ENCODE measurements at places on chromosomes 12 and 14.

DNA sequence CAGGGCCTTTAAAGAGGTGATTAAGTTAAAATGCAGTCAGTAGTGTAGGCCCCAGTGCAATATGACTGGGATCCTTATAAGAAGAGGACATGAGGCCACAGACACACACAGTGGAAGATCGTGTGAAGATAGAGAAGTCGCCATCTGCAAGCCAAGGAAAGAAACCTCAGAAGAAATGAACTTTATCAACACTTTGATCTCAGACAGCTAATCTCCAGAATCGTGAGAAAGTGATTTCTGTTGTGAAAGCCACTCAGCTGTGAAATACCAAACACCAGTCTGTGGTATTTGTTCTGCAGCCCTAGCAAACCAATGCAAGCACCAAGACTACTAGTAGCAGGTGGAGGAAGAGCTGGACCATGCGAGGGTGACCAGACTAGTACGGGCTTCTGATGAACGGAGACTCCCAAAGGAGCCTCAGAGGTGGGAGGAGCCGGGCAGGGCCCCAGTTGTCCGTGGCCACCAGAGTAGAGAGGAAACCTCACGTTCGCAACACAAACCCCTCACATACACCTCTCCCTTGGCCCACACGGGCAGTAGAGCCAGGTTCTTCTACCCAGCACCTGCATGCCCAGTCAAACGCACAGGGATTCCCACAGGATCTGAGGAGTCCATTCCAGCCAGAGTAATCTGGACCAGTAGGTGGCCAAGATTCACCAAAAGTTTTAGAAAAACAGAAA, 243.0 kb downstream of the TTC8 start:
- DNase-seq, result no peak

- no peak for DNase-seq
Observed at GRCh38 chr12:1102115-1102514, 111.1 kb downstream of the ERC1 start.

DNA sequence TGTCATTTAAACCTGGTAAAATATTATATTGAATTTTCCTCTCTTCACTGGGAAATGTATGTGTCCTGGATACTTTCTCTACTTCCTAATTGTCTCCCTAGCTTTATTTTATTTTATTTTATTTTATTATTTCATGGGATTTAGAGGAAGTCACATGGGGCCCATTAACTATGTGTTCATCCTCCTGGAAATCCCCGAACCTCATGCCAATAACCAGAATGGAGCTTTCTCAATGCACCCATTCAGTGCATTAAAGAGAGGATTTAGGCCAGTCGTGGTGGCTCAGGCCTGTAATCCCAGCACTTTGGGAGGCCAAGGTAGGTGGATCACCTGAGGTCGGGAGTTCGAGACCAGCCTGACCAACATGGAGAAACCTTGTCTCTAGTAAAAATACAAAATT, 1.3 kb upstream of the RPGRIP1 start:
- no peak for DNase-seq

GRCh38 chr12:3119756-3120601, 42.8 kb downstream of the TSPAN9 start:
- no peak for DNase-seq

DNA sequence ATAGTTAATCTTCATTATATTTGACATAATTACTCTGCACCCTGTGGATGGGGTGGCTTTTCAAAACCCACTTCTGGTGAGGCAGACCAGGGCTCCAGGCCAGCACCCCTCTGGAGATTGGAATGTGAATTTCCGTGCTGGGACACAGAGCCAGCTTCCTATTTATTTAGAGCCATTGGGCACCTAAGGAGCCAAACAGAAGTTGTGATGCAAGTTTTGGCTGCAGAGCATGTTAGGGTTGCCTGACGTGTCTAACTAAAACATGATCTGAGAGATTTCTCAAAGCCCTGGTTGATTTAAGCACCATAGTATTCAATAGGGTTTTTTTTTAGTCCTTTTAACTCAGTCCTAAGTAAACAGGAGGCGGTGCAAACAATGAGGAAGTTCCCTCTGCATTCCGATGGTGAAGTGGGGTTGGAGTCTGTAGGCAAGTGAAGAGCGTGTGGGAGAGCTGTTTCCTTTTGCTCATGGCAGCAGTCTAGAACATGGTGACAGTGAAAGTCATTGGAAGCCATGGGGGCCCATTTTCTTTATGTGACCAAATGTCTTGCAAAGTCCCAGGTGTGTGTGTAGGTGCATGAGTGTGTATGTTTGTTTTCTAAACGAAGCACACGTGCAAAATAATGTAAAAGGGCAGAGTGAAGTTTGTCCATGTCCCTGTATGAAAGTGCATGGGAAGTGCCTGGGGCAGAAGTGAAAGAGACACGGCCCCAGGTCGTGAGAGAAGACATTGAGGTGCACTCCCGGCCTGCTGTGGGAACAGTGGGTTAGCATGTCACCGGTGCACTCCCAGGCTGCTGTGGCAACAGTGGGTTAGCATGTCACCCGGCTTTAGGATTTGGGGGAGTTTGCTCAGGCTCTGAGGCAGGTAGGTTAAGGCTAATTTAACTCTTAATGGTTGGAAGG, 117.7 kb downstream of the PRKCH start:
- DNase-seq, result no peak

DNA sequence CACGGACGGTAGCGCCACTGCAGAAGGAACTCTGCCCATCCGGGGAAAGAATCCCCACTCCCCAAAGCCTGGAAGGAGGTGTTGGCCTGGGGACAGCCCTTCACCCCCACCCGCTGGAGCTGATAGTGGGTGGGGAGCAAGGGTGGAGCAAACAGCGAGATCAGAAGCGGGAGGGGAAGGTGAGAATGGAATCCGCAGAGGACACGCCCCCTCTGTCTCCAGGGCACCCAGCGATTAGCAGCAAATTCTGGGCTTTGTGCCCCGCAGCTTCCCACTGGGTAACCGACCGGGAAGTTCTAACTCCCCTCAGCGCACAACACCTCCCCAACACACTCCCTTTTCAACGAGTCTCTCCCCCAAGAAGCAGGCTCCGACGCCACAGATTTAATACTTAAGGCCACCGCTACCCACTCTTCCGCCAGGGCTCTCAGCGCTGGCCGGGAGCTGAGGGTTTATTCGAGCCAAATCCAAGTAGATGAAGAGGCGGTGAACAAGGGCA, 1.4 kb downstream of the SLC25A29 start:
- DNase-seq, result no peak

GRCh38 chr12:124028555-124028925, 55.5 kb downstream of the ZNF664 start:
- DNase-seq, result no peak

DNA sequence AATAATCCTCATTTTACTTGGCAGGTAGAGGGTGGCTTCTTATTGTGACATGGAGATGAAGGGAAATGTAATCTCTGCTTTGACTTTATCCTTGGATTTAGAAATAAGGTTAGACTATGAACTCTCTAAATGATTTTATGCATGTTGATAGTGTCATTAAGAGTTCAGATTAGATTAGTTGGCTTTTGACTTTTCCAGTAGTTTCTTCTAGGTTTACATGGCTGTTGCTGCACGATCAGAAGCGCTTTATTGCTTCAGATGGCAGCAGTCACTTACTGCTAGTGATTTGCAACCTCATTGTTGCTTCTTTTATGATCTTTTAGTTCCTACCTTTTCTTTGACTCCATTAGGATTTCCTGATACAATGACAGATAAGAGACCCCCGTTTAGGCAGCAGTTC, 32.3 kb downstream of the SLC15A5 start:
- no peak for DNase-seq

DNA sequence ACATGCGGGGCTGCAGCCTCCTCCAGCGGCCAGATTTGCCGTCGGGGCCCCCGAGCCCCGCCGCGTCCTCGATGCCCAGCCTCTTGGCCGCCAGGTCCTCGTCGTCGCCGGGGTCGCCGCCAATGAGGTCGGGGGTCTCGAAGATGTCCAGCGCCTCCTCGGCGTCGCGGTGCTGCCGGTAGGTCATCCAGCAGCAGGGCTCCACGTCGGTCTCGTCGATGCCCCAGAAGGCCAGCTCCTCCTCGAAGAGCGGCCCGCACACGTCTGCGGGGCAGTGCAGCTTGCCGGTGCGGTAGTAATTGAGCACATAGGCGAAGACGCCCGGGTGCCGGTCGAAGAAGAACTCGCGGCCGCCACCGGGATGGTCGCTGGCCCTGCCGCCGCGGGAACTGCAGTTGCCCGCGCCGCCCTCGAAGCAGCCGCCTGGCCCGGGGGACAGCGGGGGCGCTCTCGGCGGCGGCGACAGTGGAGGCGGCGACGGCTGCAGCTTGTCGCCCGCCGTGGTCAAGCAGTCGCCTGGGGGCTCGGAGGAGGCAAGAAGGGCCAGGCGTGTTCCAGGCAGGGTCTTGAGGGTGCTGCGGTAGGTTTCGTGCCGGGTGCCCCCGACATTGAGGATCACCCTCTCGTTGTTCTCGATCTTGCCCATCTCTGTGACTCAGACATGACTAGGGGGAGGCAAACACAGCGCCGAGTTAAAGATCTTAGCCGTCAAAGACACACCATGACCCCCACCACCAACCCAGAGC, 2.1 kb downstream of the KCNC2 start:
- no peak for DNase-seq

DNA sequence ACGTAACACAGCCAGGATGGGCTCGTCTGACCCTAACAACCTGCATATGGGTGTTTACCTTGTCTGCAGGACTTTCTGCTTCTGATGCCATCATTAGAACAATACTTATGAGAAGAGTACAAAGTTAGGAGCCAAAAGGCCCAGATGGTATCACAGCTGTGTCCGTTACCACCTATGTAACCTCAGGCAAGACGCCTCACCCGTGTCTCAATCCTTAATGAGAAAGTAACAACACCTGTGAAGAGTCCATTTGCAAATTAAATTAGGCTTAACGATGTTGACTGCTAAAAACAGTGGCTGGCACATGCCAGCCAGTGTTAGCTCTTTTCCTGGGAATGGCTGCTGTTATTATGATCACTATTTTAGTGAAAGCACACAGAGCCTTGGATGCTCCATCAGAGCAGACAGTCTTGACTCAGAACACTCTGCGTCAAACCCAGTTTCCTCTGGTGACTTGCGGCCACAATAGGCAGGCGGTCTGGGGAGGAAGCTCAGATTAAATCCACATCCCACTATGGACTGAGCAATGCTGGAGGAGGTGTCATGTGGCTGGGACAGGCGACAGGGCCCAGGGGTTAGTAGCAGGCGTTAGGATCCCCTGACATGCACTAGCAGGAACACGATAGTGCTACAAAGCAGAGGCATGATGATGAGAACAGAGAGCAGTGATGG, 125.3 kb downstream of the SLC15A4 start:
- no peak for DNase-seq

- no peak for DNase-seq
Observed at GRCh38 chr12:68031881-68032739, 42.9 kb downstream of the IFNG-AS1 start.

- no peak for DNase-seq
Observed at GRCh38 chr14:102279688-102280348, 25.1 kb downstream of the MOK start.

GRCh38 chr14:96205978-96206360, 1.3 kb downstream of the BDKRB2 start:
- DNase-seq, result no peak

GRCh38 chr12:48104531-48104930, 1.3 kb downstream of the SENP1 start:
- no peak for DNase-seq

DNA sequence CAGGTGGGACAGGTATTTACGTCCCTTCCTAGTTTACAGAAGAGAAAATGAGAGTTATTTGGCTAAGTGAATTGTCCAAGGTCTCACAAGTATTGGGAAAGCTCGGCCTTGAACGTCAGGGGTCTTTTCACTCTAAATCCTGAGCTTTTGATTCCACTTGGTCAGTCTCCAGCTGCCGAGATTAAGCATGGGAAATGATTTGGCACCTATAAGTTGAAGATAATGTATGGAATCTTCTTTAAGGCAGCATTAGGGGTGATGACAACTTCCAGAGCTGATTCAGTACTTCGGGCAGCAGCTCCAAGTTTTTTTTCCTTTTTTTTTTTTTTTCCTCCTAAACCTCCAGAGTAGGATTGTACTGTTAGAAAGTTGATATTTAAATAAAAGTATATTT, 722 bp downstream of the FAM234B start:
- DNase-seq, result no peak

- DNase-seq, result no peak
Observed at GRCh38 chr12:24084800-24085199, 135.3 kb upstream of the SOX5 start.

DNA sequence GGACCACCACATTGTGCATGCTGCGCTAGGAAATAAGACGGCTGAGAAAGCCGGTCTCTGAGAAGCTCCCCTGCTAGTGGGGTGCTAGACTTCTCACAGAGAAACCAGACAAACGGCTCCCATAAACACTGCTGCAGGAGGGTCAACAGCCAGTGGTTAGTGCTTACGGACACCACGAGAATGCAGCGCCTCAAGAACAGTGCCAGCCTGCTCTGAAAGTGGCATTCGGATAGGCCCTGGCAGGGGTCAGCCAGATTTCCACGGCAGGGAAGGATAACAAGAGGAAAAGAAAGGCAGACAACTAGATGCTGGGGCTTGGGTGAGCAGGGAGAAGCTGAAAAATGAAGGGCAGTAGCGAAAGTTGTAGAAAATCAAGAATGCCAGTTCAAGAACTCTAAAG, 26.4 kb downstream of the PPTC7 start:
- no peak for DNase-seq
